ENCODE measurements at places on chromosomes 13 and 19.

DNA sequence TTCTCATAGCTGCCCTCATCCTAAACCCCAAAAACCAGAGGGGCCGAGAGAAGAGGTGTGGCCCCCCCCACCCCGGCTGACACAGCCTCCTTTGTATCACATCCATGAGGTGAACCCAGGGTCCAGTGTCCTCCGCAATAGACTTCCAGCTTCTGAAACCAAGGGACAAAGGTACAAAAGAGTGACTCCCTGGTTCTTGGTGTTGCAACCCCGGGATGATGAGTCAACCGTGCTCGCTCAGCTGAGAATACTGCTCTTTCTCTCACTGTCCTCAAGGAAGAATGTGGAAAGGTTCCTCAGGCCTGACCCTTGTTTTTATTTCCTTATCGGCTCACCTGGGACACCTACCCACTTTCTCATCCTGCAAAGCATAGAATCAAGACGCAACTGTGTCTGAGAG is 5.5 kb downstream of the SLC15A1 start:
- DNase-seq: no peak

DNA sequence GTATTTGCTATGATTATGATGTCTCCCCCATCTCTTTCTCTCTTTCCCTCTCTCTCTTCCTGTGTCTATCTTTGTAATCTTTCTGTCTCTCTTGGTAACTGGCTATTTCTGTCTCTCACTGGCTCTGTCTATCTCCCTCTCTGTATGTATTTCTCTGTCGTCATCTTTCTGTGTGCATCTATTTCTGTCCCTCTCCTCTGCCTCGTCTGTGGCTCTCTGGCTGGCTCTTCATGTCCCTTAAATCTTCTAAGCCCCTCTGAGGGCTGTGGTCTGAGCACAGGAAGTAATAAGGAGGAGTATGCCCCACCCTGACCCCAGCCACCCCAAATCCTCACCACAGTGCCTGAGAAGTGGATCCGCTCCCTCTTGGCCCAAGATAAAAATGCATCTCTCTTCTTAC is 104.4 kb downstream of the DNAJC15 start:
- no peak for DNase-seq

DNA sequence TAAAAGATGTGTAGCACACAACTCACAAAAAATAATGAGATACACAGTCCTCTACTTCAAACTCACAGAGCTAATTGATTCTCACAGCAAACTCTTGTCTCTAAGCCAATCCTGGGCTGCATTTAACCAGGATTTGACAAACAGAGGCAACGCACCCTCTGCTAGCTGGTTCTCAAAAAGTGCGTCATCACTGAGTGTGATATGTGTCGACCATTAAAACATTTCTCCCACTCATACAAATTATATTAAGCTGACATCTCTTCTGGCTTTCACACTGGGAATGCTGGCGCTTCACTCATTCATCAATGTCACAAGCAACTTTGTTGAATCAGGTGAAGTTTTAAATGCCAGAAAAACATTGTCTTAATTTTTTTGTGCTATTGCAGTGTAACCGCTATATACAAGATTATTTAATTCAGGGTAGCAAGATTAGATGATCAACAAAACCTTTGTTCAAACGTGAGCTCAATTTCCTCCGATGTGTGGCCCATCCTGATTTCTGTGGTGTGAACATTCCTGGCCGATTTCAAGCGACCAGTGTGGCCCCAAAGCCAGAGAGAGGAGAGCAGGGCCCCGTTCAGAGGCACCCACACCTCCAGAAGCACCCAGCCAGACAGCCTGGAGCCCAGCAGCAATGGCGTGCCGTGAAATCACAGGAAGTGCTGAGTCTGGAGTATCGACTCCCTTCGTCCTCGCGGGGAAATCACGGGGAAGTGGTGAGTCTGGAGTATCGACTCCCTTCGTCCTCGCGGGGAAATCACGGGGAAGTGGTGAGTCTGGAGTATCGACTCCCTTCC is 49.4 kb downstream of the RASA3 start:
- DNase-seq: no peak

DNA sequence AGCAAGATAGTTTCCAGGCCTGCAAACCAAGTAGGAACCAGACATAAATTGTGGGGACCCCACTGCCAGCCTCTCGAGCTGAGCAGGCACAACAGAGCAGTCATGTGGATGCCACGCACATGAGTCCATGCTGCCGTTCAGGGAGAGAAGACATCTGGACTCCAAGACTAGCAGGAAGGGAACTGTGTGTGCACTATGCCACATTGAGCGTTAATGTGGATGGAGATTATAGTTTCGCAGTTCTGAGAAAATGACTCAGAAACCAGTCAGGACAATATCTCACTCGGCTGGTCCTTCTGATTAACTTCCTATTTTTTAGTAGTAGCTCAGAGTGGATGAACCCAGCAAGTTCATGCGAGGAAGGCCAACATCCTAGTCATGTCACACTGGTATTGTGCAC is 124.9 kb downstream of the CRYL1 start:
- no peak for DNase-seq

GRCh38 chr13:69641773-69642172 is 465.9 kb upstream of the ATXN8OS start:
- DNase-seq: no peak

DNA sequence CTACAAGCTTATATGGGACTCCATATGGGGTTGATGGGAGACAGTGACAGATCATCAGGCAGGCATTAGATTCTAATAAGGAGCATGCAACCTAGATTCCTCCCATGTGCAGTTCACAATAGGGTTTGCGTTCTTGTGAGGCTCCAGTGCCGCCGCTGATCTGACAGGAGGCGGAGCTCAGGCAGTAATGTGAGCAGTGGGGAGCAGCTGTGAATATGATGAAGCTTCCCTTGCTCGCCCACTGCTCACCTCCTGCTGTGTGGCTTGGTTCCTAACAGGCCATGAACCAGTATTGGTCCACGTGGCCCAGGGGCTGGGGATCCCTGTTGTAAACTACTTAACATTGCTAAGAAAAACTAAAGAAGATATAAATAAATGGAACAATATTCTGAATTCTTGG is 378.4 kb downstream of the KCNRG start:
- DNase-seq: no peak

- DNase-seq: no peak
Observed at GRCh38 chr13:75801388-75801945, 165.3 kb downstream of the LMO7 start.

- no peak for DNase-seq
Observed at GRCh38 chr13:67439365-67439764, 209.2 kb upstream of the PCDH9 start.

DNA sequence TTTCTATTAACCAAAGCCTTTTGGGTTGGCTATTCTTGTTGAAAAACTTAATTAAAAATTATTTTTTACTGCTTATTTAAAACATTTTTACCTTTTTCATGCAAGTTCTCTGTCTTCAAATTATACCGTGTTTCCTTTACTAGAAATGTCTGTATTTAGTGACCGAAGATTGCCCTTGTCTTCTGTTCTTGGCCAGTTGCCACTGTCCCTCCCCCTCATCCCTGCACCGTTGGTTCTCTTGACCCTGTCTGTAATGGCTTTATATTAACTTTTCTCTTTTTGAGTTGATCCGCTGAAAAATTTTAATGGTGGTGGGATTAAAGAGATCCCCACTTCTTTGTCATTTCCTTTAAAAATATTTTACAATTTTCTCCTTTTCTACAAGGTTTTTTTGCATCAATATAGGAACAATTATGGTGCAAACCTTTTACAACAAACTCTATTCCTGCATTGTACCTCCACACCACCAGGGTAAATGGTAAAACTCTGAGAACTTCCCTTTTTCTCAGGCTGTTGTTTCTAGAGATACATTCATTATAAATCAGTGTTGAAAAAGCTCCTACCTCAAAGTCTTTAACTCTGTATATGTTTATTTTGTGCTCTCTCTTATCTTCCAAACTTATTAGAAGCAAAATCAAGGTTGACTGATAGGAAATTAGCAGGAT is 12.9 kb upstream of the RNF113B start:
- DNase-seq: no peak

DNA sequence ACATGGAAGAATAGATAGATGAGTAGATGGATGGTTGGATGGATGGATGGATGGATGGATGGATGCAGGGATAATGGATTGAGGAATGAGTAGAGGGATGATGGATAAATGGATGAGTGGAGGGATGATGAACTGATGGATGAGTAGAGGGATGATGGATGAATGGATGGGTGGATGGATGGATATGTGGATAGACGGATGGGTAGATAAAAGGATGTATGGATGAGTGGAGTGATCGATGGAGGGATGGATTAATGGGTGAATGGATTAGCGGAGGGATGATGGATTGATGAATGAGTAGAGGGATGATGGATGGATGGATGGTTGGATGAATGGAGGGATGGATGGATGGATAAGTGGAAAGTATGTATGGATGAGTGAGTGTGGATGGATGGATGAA is 533.2 kb downstream of the RFC3 start:
- no peak for DNase-seq

- no peak for DNase-seq
Observed at GRCh38 chr19:30148039-30148790, 206.2 kb downstream of the URI1 start.

DNA sequence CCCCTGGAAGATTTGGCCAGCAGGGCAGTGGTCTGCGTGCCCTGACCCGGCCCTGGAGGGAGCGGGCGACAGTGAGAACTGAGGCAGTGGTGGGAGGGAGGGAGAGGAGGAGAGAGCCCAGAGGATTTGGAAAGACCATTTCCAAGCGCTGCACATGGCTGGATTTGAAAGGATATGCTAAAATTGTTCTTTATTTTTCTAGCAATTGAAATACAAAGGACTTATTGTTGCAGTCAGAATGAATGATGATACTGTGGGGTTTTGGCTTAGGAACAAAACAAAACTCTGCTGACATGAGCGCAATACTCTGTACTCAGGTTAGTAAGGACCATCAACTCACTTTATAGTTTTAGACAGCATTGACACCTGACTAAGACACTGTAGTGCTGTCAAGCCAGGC is 69.5 kb downstream of the TNFRSF19 start:
- DNase-seq: no peak

GRCh38 chr19:46014534-46014933 is 8.3 kb downstream of the PGLYRP1 start:
- no peak for DNase-seq

DNA sequence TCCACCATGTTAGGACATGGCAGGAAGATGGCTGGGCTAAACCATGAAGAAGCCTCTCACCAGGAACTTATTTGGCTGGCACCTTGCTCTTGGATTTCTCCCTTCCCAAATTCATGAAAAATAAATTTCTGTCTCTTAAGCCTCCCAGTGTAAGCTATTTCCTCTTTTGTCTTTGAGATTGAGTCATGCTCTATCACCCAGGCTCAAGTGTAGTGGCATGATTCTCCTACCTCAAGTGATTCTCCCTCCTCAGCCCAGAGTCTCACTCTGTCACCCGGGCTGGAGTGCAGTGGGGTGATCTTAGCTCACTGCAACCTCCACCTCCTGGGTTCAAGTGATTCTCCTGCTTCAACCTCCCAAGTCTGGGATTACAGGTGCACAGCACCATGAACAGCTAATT is 12.6 kb downstream of the ZNF888 start:
- DNase-seq: no peak

GRCh38 chr13:33107361-33107760 is 91.1 kb downstream of the KL start:
- DNase-seq: no peak

- DNase-seq: no peak
Observed at GRCh38 chr13:26280822-26281221, 26.9 kb downstream of the CDK8 start.

DNA sequence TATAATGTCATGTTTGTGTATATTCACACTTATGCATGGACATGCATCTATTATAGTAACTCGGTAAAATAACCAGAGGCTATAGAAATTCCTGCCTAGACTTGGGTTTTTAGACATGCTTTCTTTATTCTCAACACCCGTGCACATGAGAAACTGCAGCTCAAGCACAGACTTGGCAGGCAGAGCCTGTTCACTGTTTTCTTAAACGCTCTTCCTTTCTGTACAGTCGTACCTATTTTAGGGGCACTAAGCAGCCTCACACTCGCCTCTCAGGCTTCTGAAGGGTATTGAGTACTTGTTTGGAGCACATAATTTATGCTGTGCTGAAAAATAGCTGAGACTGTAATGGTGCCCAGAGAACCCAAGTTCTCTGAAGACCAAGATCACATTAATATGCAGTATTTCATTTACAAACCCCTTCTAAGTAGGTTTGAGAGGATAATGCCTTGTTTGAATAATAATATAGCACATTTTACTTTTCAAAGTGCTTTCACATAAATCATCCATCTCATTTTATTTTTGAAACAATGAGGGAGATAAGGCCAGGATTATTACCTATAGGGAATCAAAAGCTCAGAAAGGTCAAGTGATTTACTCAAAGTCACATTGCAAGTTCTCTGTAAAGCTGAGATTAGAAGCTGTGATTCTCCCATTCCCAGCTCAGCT is 429.9 kb downstream of the SPRY2 start:
- DNase-seq: no peak

DNA sequence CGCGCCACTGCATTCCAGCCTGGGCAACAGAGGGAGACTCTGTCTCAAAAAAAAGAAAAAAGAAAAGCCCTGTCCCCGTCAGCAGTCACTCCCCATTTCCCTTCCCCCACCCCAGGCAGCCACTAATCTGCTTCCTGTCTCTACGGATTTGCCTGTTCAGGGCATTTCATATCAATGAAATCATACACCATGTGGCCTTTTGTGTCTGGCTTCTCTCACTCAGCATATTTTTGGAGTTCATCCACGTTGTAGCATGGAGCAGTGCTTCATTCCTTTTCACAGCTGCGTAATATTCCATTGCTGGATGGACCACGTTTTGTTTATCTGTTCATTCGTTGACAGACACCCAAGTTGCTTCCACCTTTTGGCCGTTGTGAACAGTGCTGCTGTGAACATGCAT is 36.1 kb upstream of the KLF2 start:
- DNase-seq: no peak

GRCh38 chr13:94129490-94129894 is 350.0 kb downstream of the DCT start:
- DNase-seq: no peak

DNA sequence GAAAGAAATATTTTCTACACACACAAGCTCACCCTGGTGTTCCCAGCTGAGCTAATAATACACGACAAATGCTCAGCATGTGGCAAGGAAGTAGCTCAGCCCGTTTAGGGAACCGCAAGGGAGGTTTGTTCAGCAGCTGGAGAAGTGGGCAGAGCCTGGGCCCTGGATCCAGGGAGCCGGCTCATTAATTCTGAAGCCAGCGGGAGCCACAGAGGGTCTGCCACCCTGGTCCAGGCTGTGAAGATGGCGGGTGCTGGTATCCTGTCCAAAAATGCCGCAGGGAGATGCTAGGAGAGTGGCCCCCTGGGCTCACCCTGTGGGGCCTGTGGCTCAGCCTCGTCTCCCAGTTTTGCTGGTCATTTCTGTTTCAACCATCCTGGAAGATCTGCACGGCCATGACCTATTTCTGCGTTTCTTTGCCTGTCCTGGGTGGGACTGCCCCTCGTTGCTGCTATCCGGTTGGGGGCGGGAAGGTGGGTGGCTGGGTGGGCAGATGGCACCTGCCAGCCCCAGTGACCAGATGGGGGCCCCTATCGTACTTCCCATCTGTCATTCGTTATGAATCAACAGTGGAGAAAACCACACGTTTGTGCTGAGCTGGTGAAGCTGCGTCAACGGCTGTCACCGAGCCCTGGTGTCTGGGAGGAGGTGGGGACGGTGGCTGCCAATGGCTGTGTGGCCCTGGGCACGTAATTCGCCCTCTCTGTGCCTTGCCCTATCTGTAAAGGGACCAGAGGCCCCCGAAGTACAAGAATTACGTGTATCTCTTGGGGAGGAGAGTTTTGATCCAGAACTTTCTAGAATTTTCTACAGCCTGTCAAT is 2.7 kb upstream of the GNA15 start:
- peak; percentile 70 for DNase-seq
